Testis (tissue), 5 donors: ENCODE measurements at places on chromosomes 3 and 15. TPM values are rescaled to one million over a fixed set of nuclear protein-coding genes. Genes with fewer than 3 reads are reported as not detected.

GRCh38 chr15:41901431-41901830 lies 7.6 kb upstream of the SPTBN5 start:
- no peak for DNase-seq
- peaks cover 3% of the 10 kb centered on the region for H3K4me1 ChIP-seq
- H3K36me3 ChIP-seq, result no peaks in the 10 kb centered on the region

GRCh38 chr15:72497402-72497801 lies 23.3 kb downstream of the ARIH1 start:
- H3K4me1 ChIP-seq, result no peaks in the 10 kb centered on the region
- DNase-seq, result no peak

ILDR1 gene
- 3.2 TPM for total RNA-seq

DNA sequence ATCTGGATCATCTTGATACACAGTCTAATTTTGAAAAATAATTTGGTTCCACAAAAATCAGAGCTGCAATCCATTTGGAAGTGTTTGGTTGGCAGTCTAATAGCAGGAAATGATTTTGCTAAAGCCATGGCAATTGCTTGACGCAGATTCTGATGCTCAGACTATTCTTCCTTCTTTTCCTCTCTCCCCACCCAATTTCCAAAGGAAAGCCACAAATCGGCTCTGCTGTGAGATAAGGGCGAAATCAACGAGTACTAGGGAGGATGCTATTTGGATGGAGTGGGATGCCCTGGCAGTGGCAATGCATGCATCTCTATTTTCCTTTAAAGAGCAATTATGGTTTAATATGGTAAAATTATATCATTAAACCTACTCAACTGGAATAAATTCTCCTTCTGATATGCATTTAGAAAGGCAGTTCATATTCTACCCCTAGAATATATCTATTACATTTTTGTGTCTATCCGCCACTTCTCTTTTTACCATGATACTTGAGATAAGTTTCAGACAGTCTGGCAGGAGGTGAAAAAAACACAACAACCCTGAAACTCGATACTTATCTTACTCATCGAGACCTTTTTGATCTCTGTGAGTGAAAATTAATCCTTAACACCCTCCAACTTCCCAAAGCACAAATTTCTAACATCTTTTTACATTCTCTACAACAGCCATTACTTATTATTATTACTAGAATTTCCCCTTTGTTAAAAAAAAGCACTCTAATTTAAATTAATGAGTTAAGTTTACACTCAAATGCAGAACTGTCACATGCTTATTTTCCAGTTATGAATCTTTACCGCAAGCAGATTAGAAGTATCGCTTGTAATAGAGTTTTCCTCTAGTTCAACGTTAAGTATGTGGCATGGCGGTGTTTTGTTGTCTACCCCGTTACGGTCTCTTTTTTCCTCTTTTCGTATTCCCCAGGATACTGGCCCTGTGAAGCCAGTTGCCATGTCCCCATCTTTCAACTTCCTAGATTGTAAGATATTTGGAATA lies 433.3 kb downstream of the FOXP1 start:
- H3K4me3 ChIP-seq, result no peak overlapping the region
- H3K27ac ChIP-seq, result no peak overlapping the region
- no peaks in the 10 kb centered on the region for H3K4me1 ChIP-seq
- H3K27me3 ChIP-seq, result no peaks in the 10 kb centered on the region
- H3K36me3 ChIP-seq, result no peaks in the 10 kb centered on the region

- no peak overlapping the region for H3K27ac ChIP-seq
- no peak overlapping the region for H3K4me3 ChIP-seq
- H3K27me3 ChIP-seq, result no peaks in the 10 kb centered on the region
- no peak for DNase-seq
These were observed 46.2 kb downstream of the CD200 start for GRCh38 chr3:112379020-112379690.

DNA sequence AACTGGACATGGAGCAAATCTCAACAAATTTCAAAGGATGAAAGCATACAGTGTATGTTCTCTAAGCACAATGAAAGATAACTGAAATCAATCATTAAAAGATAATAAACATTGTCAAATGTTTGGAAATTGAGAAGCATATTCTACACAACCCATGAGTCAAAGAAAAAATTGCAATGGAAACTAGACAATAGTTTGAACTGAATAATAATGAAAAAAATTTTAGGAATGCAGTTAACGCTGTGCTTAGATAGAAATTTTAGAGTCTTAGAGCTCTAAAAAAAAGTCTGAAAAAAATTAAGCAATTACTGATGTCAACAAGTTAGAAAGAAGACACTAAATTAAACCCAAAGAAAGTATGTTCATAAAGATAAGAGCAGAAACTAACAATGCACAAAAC lies 15.5 kb downstream of the RABL3 start:
- H3K36me3 ChIP-seq, result no peaks in the 10 kb centered on the region
- H3K4me3 ChIP-seq, result no peak overlapping the region
- no peak for DNase-seq
- H3K27me3 ChIP-seq, result no peaks in the 10 kb centered on the region

AADAC gene
- not detected for total RNA-seq

SLC6A11 gene
- total RNA-seq, result 3.9 TPM

DNA sequence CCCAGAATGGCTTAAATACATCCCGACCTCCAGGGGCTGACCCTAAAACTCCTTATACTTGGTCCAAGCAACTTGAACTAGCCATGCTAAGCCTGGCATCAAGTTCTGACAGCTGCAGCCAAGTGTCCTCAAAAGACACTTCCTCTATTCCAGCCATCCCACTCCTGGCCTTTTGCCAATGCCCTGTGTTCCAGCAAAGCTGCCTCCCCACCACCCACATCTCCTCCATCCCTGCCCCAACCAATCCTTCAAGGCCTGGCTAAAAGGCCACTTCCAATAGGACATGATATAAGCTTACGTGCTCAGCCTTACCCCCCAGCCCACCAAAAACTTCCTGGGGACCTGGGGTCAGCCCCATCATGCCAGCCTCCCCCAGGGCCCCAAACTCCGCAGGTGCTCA lies 40.9 kb downstream of the SEMA3G start:
- no peaks in the 10 kb centered on the region for H3K27me3 ChIP-seq
- DNase-seq, result no peak
- peaks cover 9% of the 10 kb centered on the region for H3K4me1 ChIP-seq

SAXO2 gene
- 28.0 TPM for total RNA-seq

DNA sequence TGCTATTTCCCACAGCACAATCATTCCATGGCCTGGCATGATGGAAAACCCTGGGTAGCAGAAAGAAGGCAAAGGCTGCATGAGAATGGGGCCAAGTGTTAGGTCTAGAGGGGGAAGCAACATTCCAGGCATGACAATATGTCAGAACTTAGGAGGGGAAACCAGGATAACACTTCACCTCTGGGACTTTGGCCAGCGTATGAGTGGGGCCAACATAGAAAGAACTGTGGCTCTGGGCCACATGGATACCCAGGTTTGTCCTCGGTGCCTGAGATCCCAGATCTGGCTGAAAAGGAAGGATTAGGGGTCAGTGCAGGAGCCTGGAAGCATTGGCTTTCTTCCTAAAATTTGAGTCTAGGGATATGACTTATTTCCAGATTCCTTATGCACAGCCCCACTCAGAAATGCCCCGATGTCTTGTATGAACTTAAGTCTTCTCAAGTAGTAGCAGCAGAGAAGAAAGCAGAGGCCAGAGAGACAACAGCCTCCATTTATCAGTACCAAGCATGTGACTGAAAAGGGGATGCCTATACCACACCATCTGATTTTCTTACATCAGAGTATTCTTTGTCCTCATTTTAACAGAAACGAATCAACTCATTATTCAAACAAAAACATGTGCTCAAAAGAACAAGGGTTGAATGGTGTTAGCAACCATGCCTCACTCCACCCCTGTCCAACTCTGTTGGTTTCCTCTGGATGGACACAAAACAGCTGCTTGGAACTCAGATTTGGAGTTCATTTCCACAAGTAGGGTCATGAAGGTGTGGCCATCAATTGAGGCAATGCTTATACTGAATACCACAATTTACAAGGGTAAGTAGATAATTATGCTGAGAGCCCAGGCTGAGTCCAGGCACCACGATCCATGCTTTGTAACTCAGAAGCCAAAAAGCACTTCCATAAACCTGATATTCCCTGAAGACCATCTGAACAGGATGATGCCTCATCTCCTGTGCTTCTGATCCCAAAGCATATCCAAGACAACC lies 43.7 kb upstream of the NDUFB4 start:
- no peak overlapping the region for H3K27ac ChIP-seq
- no peaks in the 10 kb centered on the region for H3K36me3 ChIP-seq
- no peak for DNase-seq
- peaks cover 28% of the 10 kb centered on the region for H3K4me1 ChIP-seq
- H3K27me3 ChIP-seq, result no peaks in the 10 kb centered on the region
